ENCODE measurements at places on chromosomes 5 and 9.

DNA sequence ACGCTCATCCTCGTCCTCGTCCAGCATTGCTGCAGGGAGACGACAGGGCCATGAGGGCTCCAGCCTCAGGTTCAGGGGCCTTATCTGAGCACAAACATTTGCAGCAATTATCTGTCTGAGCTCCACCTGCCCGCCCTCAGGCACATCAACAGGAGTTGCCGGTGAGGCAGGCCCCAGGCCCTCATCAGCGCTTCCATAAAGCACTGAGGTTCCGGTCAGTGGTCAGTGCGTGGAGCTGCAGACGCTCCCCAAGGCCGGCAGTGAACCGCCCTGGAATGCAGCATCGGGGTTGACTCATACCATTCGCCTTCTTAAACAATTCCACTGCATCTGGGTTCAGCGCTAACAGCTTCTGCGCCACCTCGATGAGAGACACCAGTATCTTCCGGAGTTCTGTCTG lies 15.2 kb downstream of the UBAC1 start:
- no peak for DNase-seq

DNA sequence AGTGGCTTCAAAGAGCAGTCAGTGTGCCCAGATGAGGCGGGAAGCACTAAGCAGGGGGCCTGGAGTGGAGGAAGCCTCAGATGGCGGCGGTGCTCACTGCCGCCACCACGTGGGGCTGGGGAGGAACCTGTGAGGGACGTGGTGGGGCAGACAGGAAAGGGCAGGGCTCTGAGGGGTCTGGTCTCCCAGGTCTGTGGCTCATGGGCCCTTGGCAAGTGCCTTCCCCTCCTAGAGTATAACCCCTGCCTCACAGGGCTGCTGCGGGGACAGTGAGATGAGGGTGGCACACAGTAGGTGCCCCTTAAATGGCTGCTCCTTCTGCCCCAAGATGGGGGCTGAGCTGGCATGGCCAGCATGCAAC lies 26.6 kb downstream of the NR5A1 start:
- DNase-seq = peak; percentile 79

DNA sequence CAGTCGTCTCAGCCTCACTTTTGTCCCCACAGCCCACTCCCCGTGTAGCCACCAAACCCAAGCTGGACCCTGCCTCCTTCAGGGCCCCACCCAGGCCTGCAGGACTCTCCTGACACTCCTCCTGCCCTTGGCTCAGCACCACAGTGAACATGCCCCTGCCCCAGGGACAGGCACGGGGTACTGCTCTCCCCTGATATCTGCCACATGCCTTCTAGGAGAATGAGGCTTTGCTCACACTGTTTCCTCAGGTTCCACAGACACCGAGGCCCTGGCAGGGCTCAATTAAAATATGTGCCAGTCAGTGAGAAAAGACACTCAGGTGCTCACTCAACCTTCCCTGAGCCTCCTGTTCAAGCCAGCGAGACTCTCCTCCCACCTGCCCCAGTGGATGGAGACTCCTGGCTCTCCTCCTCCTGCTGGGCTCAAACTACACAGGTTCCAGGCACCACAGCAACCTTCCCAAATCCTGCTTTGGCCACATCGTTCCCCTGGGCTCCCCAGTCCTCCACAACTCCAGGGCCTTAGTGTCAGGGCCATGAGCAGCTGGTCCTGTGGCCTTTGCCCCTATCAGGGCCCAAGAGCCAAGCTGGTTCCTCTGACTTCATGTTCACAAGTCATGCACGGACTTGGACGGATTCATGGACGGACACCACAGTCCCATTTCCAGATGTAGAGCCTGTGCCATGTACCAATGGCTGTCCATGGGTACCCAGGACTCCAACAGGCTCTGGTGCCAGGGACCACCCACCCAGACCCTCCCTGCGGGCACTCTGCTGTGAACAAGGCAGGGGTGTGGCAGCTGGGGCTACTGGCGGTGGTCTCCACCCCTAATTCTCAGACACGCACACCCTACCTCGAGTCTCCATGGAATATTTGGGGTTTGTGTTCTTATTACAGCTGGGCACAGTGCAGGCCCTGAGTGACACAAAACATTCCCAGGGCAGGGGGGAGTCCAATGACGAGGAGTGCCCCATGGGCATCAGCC lies 36.6 kb downstream of the BICD2 start:
- DNase-seq = no peak

GRCh38 chr5:154686490-154686889 lies 68.7 kb upstream of the LARP1 start:
- DNase-seq = no peak

GRCh38 chr5:127766676-127767335 lies 63.6 kb downstream of the CCDC192 start:
- DNase-seq = no peak

- DNase-seq = no peak
Observed at GRCh38 chr5:68367717-68368116, 152.2 kb downstream of the PIK3R1 start.

- no peak for DNase-seq
Observed at GRCh38 chr5:180669661-180670060, 20.3 kb upstream of the FLT4 start.
